ENCODE measurements at places on chromosomes 3 and 15.

- no peak for DNase-seq
These were observed 31.4 kb upstream of the SEC13 start for GRCh38 chr3:10352146-10352911.

GRCh38 chr15:38893925-38894242, 329.3 kb upstream of the RASGRP1 start:
- DNase-seq = no peak

- DNase-seq = no peak
These were observed 2.4 kb downstream of the ADAMTS9 start for GRCh38 chr3:64685331-64685799.

DNA sequence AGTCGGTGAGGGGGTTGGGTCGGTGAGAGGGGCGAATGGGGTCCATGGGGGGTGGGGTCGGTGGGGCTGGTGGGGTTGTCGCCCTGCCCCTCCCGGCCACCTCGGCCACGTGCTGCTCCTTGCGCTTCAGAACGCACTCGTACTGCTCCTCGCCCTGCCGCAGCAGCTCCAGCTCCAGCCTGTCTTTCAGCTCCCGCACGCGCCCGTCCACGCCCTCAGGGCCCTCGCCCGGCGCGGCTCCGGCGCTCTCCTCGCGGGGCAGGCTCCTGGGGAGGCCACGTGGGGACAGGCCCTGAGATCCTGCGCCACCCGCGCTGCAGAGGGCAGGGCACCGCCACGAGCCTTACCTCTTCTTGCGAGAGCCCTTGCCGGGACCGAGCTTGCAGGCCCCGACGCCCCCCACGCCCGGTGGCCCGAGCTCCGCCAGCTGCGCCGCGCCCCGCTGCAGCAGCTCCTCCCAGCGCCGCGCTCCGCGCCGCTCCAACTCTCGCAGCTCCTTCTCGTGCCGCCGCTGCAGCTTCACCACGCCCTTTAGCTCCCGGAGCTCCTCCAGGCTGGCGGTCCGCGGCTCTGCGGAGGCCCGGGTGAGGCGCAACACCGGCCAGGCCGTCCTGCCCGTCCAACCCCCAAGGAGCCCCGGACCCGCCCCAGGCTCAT, 8.2 kb upstream of the ANKRD63 start:
- no peak for DNase-seq

- no peak for DNase-seq
These were observed 68.8 kb downstream of the ANXA2 start for GRCh38 chr15:60328852-60329443.

DNA sequence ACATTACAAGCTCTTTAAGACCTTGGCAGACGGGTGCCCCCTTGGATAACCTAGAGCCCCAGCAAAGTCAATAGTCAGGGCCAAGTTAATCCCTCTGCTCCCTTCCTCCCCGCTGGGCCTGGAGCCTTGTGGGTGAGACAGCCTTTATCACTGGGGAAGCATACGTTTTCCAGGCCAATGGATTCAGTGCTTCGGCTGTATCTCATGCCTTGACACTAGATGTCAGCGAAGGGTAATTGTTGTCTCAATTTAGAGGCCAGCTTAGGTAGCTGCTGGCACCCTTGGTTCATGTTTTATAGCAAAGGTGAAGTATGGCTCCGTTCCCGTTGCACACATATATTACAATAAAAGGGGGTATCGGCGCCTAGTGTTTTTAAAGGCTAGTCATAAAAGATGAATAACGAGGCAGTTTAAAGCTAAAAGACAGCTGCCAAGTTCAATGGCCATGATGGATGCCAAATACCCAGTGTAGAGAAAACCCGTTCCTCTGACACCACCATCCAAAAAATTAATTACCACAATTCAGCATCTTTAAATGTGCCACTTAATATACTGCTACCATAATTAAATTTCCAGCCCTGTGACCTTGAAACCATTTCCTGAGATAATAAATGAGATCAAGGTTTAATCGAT, 52.3 kb upstream of the BNIP2 start:
- no peak for DNase-seq

DNA sequence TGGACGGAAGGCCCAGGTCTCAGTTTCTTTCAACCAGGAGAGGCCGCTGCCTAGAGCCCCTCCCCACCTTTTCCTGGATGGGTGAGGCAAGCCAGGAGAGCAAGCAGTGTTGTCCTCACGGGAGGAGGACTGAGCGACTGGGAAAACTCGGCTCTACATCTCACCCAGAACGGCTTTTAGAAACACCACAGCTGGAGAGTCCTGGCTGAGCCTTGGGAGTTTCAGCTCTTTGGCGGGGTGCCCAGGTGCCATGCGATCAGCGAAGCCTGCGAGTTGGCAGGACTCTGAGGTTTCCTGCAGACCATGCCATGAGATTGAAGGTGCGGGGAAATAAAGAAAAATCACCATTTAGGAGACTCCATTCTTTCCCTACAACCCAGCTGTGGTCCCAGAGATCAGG, 26.0 kb downstream of the PPCDC start:
- no peak for DNase-seq

DNA sequence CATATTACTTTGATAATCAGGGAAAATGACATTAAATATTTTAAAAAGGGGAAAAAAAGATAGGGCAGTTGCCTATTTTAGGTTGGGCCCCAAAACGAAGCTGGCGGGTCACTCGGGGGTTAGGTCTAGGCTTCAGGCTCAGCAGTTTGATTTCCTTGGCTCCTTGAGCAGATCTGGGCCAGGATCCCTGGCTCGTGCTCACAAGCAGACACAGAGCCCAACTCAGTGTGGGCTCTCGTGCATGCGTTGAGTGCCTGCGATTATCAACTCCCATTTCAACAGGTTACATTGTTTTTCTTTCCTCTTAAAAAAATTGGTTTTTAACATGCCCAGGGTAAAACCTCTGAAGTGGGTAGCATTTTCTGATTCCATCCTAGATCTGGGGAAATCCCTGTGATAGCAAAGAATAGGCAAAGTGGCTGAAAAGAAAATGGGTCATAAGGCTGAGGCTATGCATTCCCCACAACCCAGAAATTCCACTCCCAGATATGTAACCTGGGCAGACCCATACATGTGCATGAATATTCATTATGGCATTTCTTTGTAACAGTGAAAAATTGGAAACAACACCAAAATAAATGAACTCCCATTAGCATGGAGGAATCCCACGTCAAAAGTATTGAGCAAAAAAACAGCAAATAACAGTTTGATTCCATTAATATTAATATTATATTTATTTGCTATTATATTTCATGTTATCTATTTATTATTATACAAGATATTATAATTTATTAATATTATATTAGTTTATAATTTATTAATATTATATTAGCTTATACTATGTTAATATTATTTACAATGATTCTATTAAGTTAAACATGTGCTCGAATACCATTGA, 27.8 kb downstream of the FAM43A start:
- DNase-seq = no peak

- no peak for DNase-seq
These were observed 30.6 kb downstream of the LDHAL6B start for GRCh38 chr15:59237119-59237855.

GRCh38 chr15:85593809-85594445, 200.8 kb downstream of the KLHL25 start:
- DNase-seq = no peak

DNA sequence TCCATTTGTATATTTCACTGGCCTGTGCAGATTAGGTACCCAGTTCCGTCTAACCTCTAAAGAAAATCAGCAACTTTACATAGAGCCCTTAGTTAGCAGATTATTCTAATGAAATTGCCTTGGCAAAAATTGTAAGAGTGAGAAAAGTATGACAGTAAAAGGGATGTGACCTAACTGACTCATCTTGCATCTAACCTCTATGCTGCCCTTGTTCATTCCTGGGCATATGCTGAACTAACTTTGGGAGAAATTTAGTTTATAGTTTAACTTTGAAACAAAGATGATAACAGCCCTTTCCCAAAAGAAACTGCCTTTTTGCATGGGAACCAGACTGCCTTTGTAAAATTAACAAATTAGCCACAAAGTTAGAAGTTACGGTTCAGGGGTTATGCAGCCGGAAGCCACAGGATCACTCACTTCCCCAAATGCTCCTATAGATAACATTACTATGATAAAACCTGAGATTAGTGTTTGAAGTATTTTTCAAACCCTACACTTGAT, 839.8 kb upstream of the ALCAM start:
- DNase-seq = no peak

GRCh38 chr3:127454051-127454450, 136.5 kb downstream of the TPRA1 start:
- no peak for DNase-seq

DNA sequence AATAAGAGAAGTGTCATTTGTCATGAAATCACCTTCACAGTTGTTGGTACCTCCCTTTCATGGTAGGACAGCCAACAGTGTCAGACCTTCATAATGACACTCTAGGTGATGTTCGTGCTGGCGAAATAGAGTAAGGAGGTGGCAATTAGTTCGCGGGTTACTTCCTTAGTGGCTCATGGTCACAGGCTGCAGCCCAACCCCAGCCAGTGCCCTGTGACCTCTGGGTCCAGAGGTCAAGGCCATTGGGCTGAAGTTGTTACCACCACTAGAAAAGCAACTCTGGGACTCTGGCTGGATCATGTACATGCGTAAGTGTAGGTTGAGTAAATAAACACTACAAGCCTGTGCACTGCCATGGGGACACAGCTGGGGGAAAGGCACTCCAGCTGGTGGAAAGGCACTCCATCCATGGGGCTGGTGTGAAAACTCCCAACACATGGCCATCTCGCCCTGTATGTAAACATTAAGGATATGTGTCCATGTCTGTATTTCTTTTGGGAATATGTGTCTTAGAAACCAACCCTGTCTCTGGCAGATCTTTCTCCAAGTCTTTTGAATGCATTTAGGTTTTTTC, 106.7 kb downstream of the RYK start:
- no peak for DNase-seq

GRCh38 chr3:62951037-62951613, 75.9 kb upstream of the CADPS start:
- DNase-seq = no peak

DNA sequence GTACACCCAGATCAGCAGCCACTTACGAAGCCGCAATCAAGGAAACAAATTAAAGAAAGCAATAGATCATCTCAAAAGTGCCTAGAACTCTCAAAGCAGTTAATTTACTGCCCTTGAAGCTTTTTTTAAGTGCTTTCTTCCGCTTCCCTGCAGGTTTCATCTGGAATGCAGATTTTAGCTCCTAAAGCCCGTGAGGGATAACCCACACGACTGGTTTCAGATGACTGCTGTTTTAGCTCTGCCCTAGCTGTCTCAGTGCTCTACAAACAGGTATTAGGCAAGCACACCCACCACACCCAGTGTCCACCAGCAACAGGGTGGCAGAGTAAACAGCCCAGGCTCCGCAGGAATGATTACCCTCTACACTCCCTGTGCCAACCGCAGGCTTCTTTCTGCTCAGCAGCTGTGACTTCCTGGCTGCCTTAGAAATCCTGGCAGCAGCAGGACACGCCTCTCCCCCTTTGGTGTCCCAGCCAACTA, 126.0 kb downstream of the FMN1 start:
- DNase-seq = no peak

GRCh38 chr15:85179700-85180099, 198.0 kb downstream of the PDE8A start:
- no peak for DNase-seq

- no peak for DNase-seq
These were observed 39.7 kb upstream of the RNU6-1 start for GRCh38 chr15:67879440-67880129.

DNA sequence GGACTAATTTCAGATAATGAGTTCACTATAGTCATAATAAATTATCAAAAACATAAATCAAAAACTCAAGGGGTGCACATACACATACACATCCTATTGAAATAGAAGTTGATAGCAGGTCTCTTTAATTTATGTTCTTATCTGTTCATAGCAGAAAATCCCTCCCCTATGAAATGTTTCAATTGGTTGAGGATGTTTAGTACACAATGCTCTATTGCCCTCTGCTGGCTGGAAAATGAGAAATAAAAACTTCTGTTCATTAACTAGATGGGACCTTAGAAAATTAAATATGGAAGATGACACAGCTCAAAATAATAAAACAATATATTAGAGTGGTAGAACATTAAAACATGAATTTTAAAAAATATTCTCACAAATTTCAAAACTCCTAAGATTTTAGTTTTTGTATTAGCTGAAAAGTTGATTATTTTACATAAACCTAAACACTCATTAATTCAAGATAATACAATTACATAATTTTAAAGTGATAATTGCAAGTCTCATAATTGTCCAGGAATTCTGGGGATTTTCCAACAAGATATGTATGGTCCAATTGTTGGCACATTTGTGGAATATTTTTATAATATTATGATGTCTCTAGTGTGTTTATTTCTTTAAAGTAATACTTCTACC, 735.0 kb downstream of the ROBO1 start:
- no peak for DNase-seq

DNA sequence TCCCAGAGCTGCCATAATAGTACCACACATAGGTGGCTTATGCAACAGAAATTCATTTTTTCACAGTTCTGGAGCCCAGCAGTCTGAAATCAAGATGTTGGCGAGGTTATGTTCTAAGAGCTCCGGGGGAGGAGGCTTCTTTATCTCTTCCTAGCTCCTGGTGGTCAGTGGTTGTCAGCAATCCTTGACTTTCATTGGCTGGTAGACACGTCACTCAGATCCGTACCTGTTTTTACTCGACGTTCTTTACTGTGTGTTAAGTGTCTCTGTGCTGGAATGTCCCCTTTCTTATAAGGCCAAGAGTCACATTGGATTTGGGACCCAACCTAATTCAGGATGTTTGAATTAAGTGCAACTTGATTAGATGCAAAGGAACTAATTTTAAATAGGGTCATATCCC, 218.5 kb upstream of the CNTN3 start:
- DNase-seq = no peak

GRCh38 chr3:131020122-131020693, 6.4 kb downstream of the ASTE1 start:
- DNase-seq = no peak

- DNase-seq = no peak
These were observed 33.8 kb downstream of the RIOX2 start for GRCh38 chr3:97938444-97938843.

- DNase-seq = no peak
These were observed 329.7 kb downstream of the SI start for GRCh38 chr3:164748626-164749025.

DNA sequence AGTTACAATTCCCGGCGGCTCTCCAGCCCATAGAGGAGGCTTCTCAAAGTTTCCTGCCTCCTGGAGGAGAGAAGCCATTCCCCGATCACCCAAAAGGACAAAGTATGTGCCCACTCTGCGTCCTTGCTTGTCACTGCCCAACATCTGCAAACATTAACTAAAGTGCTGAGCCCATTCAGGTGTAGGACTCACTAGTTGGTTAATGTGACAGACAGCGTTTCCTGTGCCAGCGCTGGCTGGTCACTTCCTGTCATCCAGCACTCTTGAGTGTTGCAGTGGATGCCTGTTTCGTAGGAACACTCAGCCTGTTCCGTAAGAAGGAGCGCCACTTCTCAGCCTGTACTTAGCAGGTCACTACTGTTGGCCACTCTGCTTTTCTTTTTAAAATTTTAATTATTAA, 100.3 kb downstream of the APBA2 start:
- DNase-seq = no peak

DNA sequence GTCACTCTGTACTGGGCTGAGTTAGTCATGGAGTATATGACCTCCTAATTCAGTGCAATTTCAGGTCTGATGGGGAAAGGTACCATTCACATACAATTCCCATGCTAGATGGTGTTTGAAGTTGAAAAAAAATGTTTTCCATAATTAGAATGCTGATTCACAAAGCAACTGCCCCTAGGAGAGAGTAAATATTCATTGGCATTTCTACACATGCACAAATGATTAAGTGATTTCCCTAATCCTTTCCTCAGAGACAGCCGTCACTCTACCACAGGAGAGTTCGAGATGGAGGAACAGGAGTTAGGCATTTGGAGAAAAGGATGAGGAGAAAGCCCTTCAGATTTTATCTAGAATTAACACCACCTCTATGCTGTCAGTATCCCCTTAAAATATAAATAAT, 32.5 kb downstream of the GADL1 start:
- DNase-seq = no peak

Data from activated CD8-positive, alpha-beta memory T cell treated with anti-CD3 and anti-CD28 coated beads for 4 hours (primary cell).